NCI-H1092 (cell line): ENCODE measurements at places on chromosomes 16 and 17.

- no peak for DNase-seq
Observed at GRCh38 chr17:80208050-80208449, 12.1 kb downstream of the SGSH start.

DNA sequence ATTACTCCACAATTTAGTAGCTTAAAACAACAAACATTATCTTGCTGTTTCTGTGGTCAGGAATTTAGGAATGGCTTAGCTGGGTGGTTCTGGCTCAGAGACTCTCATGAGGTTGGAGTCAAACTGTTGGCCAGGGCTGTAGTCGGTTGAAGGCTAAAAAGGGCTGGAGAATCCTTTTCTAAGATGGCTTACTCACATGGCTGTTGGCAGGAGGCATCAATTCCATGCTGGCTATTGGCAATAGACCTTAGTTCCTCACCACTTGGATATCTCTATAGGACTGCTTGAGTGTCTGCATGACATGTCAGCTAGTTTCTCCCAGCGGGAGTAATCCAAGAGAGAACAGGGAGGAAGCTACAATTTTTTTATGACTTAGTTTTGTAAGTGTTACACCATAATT, 6.6 kb upstream of the EFCAB13 start:
- DNase-seq, result no peak

DNA sequence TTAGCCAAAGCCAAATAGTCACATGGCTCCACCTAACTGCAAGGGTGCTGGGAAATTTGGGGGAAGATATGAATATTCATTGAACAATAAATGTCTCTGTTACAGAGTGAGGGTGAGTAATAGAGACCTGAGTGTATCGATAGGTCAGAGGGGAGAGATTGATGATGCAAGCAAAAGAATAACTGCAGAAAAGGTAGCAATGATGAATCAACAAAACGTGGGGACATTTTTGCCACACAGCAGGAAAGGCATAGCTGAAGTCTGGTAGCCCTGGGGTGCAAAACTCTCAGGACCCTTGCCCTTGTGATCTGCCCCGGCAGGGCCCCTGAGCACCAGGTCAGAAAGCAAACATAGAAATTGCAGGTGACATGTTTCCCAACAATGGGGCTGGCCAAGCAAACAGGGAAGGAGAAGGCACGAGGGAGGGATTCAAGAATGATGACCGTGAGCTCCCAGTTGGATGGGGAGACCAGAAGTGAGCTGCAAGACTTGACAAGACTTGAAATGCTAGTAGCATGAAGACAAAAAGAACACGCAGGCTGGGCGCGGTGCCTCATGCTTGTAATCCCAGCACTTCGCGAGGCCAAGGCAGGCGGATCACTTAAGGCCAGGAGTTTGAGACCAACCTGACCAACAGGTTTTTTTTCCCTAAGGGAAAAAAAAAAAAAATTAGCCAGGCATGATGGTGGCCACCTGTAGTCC, 12.7 kb upstream of the HERPUD1 start:
- DNase-seq, result no peak

DNA sequence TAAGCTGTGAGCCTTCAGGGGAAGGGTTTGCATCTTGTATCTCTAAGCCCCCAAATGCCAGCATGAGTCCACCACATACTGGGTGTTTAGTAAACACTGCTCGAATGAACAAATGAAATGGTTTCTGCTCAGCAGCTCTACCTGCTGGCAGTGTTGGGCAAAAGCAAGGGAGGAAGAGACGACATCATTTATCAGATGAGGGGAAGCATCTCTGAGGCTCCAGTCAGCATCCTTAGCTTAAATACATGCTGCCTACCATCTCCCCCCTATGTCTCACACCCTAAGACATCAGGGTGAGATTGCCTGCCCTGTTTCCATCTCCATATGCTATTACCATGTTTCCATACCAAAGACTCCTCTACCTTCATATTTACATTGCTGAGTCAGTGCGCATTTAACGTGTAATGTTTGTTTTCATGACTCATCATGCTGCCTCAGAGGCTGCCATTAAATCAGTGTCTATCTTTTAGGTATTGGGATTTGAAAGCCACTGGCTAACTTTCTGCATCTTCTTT, 379.8 kb downstream of the UTP18 start:
- DNase-seq, result no peak

DNA sequence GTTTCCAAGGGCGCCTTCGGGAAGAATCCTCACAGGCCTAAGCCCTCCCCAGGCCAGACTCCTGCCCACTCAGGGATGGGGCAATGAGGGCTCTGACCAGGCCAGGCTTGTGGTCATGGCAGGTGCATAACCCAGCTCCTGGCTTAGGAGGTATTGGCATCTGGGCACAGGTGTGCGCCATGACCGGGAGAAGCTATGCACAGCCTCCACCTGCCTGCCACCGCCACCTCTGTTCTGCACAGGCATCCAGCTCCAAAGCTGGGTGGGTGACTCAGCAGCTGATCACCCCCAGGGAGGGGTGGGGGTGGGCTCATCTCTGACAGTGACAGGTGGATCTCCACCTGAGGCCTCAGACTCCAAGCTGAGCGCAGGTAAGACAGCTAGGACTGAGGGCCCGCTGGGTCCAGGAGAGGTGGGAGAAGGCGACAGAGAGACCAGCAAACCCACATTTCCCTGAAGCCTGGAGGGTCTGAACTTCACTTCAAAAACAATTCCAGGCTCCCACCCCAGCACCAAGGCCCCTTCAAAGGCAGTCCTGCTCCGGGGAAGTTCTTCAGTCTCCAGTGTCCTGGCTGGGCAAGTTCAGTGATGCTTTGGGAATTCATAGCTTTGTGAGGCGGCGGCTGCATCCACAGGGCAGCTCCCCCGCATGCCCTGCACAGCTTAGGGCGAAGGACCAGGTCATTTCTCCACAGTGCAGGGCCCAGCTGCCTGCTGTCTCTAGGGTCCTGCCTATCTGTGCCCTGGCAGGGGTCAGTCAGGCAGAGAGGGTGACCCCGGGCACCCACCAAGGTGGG, 121.6 kb upstream of the SMURF2 start:
- DNase-seq, result no peak

DNA sequence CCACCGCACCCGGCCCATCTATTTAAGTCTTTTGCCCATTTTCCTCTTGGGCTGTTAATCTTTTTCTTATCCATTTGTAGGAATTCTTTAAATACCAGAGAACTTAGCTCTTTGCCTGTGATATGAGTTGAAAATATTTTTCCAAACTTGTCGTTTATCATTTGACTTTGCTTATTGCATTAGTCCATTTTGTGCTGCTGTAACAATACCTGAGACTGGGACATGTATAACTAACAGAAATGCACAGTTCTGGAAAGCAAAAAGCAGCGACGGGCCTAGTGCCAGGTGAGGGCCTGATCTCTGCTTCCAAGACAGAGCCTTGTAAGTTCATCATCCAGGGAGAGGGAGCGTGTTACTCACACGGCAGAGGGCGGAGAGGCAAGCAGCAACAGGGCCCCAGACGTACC, 25.6 kb upstream of the BHLHA9 start:
- DNase-seq, result no peak

GRCh38 chr17:75218131-75218530, 12.7 kb downstream of the NUP85 start:
- DNase-seq, result no peak

DNA sequence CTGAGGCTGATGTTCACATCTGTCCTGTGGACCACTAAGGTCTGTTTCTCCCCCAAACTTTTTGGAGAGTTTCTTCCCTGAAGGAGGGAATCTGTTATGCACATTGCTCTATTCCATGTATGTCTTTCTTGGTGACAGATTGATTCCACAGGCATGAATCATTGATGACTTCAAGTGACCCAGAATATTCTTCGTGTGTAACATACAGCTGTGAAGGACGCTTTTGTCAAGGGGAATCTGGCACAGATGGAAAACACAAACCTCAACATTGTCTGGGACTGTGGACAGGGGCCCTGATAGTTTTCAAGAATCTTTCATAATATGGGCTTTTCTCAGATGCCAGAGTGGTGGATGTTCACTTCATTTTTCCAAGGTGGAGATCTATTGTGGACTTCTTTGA, 223.1 kb upstream of the MAF start:
- no peak for DNase-seq

DNA sequence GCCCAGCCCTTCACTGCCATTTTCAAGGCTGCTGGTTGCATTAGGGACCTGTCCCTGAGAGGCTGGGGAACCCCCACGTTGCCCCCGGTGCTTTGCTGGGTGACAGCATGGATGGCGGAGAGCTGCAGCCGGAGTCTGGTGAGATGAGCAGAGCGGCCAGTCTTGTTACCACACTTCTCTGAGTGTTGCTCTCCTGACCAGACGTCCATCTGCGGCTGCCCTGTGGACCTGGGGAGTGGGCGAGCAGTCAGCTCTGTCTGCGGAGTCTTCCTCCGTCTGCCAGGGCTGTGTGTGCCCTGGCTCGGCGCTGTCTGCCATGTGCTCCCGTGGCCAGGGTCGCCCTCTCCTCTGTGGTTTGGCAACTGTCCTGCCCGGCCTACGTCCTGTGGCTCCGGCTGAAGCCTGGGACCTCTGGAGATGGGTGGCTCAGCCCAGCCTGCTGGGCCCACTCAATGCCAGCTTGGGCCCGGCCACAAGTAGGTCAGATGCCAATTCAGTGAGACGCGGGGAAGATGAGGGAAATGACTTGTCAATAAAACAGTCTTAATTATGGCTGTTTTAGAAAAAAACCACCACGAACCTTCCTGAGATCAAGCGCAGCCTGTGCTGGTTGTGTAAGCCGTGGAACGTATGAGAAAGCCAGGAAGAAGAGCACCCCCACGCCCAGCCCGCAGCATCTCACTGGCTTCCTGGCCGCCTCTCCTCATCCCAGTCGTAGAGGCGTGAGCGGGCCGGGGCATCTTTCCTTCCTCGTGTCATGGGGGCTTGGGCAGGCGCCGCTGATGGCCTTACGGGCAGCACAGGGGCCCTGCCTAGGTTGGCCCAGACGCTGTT, 7.9 kb downstream of the KCTD5 start:
- no peak for DNase-seq

GRCh38 chr16:51151435-51151960, 428 bp upstream of the SALL1 start:
- DNase-seq, result peak; percentile 89

DNA sequence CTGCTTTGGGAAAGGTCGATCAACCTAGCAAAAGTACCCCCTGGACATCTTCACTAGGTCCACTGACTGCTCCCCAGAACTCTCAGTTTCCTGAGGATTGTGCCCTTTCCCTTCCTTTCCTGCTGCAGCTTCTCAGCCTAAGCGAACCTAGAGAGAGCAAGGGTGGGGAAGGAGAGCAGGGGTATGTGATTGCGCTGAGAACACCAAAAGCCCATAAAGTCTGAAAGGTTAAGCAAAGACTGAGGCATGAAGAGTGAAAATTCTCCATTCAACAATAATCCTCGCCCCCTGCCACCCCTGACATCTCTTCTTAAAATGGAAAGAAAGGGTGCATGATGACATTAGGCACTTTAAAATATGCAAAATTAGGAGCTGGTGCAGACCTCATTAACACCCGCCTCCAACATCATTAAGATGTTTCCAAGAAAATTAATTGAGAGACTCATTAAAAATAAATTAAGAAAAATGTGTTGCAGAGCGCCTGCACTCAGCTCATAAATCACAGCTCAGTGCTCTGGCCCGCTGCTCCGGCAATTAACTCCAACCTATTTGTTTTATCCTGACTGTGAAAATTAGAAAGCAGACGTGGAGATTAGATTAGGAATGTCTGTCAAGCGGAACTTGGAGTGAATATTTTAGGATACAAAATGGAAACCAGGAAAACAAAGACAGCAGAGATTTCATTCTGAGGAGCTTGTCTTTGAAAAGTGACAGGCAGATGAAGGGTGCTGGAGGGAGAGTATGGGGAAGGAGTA, 49.1 kb upstream of the PMFBP1 start:
- DNase-seq, result no peak

GRCh38 chr16:67445913-67446907, 15.3 kb downstream of the HSD11B2 start:
- DNase-seq, result no peak

DNA sequence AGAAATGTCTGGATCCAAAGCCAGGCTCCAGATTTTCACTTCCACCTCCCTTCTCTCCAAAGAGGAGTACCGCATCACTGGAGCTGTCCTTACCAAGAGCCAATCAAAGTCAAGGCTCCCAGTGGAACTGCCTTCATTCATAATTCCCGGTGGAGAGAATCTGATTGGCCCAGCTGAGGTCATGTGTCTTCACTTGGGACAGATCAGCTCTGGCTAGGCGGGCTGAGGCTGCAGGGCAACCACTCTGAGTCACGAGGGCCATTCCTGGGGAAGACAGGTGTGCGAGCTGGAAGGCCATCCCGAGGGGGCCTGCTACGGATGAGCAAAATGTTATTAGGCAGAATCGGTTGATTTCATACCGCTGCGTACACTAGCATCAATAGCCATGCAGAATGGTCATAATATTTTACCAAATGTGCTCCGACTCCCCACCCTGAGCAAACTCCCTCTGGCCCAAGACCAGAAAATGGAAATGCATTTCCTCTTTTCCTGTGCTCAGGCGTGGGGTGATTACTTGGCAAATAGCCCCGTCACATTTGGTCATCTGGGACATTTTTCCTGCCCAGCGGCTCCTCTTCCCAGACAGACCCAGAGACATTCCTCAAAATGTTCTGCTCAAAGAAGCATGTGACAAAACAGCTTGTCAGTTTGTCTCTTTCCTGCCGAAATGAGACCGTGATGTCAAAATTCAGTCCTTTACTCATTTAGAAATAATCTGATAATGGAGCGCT, 111.1 kb downstream of the AIPL1 start:
- DNase-seq, result no peak

DNA sequence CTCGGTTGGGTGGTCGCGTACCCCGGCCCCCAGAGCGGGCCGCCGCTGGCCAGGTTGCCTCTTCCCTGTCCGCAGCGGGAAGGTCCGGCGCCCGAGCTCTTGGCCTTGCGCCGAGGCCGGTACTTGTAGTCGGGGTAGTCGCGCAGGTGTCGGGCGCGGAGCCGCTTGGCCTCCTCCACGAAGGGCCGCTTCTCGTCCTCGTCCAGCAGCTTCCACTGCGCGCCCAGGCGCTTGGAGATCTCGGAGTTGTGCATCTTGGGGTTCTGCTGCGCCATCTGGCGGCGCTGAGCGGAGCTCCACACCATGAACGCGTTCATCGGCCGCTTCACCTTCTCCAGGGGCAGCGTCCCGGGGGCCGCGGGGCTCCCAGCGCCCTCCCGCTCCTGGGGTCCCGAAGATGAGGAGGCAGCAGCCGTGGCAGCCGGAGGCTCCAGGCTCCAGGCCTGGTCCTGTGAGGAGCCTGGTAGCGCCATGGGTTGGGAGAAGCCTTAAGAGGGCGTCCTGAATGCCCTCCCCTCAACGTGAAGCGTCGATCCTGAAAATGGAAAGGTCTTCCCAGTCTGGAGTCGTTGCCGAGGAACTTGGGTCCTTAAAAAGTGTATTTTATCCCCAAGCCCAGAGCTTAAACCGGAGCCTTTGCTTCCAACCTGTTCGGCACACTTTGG, 558 bp downstream of the SOX15 start:
- DNase-seq, result no peak
